SW480 (cell line): ENCODE measurements at places on chromosomes 2 and 18.

GRCh38 chr2:182015334-182016109, 29.9 kb downstream of the PPP1R1C start:
- no peak for DNase-seq

- no peak for DNase-seq
Observed at GRCh38 chr2:10873171-10873570, 38.6 kb upstream of the KCNF1 start.

- DNase-seq, result no peak
Observed at GRCh38 chr18:63292831-63293683, 26.5 kb downstream of the BCL2 start.

GRCh38 chr18:62033756-62034155, 140.9 kb upstream of the RNF152 start:
- no peak for DNase-seq

DNA sequence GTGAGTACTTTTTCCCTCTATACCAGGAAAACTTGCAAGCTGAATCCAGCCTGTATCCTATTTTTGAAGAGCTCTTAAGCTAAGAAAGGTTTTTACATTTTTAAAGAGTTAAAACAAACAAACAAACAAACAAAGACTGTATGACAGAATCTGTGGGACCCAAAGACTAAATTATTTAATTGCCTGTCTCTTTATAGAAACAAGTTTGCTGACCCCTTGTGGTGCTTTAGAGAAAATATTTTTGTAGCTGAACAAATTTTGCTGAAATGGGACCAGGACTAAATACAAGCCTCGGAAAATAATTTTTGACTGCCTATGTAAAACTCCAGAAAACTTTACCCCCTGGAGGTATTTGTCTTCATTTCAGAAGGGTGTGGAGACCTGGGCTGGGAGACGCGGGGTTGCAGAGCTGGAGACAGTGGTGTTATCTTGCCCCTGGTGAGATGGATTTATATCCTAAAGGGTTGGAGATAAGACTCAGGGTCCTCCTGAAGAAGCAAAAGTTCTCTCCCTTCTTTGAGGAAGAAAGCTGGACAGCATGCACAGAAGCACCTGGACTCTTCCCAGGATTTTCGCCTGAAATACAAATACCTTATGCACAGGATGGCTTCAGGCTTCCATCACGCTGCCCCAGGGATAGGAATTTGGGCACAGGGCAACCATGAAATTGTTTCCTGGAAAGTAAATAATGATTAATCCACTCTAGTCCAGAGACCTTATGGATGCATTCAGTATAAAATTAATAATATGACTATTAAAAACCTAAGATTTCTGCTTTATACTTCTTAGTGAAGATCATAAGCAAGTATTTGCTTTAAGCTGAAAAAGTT, 54.3 kb downstream of the TMX3 start:
- peak; percentile 33 for DNase-seq

GRCh38 chr2:128930101-128930500, 611.4 kb upstream of the HS6ST1 start:
- peak; percentile 4 for DNase-seq

DNA sequence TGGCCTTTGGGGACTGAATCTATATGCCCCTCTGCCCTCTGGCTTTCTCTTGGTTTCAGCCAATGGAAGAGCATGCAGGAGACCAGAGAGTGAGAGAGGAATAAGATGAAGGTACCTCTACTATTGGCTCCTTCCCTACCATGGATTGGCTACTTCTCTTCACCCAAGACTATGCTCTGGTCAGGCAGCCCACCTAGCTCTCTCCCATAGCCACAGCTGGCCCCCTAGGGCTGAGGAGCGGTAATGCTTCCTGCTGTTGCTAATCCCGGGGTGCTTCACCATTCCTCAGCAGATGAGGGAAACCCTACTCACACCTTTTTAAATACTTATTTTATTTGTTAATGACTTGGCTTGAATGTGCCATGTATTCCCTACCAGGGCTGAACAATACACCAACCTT, 142.4 kb downstream of the MREG start:
- DNase-seq, result peak; percentile 13

- DNase-seq, result no peak
Observed at GRCh38 chr18:77205769-77206168, 43.9 kb upstream of the GALR1 start.

DNA sequence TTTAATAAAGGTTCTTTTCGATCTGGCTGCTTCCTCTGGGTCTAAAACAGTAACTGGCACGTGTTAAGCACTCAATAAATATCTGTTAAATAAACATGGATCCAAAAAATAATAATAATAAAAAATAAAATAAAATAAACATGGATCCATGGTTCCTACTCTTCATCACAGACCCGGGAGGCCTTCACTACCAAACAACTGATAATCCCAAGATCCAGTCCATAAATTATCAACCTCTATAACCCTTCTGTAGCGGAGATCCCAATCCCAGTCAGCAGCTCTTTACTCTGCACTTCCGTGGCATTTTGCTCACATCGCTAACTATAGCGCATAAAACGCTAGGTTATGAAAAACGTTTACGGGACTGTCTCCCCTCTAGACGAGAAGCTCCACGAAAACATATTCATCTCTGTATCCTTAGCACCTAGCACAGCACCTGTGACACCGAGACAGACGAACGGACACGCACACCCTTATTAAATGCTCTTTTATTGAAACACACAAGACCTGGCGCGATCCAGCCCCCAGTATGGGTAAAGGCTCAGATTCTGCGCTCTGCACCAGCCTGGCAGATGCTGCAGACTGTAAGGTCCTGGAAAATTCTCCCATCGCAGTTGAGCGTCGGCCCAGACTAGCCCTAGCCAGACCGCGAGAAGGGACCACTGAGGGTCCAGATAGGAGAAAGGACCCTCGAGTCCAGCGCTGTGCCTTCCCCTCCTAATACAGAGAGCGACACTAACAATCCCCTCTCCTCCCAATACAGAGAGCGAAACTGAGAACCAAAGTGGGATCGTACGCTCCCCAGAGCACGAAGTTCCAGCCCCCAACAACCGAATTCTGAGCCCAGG, 770 bp downstream of the NBAS start:
- DNase-seq, result peak; percentile 42

DNA sequence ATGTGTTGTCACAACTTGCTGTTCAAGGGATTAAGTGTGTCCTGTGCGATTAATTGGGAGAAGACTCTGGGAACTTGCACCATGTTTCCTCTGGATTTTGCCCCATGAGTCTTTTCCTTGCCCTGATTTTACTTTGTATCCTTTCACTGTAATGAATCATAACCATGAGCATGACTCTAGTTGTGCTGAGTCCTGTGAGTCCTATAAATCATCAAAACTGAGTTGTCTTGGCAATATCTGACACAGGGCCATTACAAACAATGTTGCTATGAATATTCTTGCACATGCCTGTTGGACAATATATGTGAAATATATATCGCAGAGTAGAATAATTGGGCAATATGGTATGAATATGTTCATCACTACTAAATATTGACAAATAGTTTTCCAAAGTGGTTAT, 56.5 kb upstream of the COL5A2 start:
- no peak for DNase-seq

DNA sequence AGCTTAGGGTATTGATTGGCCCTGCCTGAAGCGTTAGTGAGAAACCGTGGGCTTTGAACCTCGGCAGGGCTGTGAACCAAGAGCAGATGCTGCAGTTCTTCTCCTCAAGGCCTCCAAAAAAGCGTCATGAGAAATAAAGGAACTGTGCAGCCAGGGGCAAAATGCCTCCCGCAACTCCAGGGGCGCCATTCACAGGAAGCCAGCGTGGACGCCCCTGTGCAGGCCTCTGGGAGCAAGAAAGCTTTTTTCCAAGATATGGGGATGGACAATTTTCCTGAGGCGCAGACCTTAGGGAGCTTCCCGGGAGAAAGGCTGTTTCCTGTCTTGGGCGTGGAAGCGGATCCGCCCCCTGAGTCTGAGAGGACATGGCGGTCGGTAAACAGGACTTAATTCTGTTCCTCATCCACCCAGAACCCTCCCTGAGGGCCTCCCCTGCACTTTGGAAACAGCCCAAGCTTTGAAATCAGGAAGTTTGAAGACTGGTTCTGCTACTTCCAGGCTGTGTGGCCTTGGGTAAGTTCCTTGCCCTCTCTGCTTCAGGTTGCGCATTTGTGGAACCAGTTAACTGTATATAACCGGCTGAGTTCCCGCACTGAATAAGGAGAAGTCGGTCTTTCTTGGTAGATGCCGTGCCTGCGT, 29.6 kb upstream of the CABLES1 start:
- DNase-seq, result no peak

GRCh38 chr2:241463276-241464135, 44.9 kb downstream of the STK25 start:
- no peak for DNase-seq

- no peak for DNase-seq
Observed at GRCh38 chr2:13584020-13584419, 867.3 kb downstream of the TRIB2 start.

DNA sequence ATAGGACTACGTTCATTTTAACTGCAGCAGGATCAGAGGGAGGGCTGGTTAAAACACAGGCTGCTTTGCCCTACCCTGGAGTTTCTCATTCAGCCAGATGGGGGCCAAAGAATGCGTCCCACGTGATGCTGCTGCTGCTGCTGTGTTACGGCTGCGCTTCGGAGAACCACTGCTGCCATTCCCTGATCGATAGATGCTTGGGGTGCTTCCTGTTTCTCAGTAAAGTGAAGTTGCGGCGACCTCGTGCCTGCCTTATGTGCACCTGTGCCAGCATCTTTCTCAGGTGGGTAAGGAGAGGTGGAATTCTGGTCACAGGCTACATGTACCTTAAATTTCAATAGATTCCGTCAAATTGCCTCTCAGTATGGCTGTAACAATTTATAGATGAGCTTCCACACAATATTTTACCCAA, 24.7 kb upstream of the TOGARAM2 start:
- no peak for DNase-seq

GRCh38 chr2:180006231-180006630, 866 bp downstream of the CWC22 start:
- no peak for DNase-seq

GRCh38 chr2:46962751-46963150, 47.1 kb upstream of the MCFD2 start:
- DNase-seq, result no peak

GRCh38 chr2:186623084-186623483, 33.2 kb downstream of the ITGAV start:
- no peak for DNase-seq

DNA sequence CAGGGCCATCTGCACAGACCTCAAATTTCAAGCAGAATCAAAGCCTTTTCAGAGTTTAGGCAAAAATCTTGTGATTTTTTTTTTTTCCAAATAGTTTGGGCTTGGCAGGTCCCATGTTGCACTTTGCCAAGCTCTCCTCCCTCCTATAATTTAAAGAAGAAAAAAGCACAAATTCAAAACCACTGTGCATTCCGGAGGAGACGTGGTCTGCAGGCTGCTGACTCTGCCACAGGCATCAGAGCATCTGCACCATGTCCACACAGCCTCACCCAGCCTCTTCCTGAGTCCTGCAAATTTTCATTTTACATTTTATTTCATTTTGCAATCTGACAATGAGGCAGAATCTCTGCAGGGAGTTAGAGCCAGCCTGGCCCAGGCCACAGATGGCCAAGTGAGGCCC, 15.7 kb upstream of the GPC1 start:
- no peak for DNase-seq

DNA sequence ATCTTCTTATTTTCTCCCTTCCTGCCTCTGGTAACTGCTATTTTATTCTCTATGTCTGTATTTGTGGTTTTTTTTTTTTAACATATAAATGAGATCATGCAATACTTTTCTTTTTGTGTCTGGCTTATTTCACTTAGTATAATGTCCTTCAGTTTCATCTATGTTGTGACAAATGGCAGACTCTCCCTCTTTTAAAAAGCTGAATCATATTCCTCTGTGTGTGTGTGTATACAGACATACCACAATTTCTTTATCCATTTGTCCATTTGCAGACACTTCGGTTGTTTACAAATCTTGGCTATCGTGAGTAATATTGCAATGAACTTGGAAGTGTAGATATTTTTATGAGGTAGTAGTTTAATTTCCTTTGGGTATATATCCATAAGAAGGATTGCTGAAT, 7.0 kb downstream of the GTF2A1L start:
- DNase-seq, result no peak

GRCh38 chr2:239311132-239312040, 89.4 kb downstream of the HDAC4 start:
- DNase-seq, result no peak

DNA sequence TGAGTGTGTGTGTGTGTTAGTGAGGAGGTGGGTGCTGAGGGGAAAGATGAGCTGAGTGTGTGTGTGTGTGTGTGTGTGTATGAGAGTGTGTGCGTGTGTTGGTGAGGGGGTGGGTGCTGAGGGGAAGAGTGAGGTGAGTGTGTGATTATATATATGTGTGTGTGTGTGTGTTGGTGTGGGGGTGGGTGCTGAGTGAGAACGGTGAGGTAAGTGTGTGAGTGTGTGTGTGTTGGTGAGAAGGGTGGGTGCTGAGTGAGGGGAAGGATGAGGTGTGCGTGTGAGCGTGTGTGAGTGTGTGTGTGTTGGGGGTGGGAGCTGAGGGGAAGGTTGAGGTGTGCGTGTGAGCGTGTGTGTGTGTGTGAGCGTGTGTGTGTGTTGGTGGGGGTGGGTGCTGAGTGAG, 322.0 kb upstream of the NT5C1B start:
- DNase-seq, result no peak

DNA sequence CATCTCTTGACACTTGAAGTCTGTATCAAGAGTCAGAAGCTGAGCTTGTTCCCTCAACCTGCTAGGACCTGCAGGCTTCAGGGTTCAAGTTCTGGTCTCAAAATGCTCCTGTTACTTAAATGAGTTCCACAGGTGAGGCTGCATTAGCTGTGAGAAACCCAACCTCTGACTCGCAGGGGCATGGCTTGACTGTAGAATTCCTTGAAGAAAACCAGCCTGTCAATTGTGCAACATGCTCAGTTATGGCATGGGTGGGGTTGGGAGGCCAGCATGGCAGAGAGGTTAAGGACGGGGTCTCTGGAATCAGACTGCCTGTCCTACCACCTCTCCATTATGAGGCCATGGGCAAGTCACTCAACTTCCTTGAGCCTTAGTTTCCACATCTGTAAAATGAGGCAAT, 235.8 kb downstream of the EN1 start:
- no peak for DNase-seq

DNA sequence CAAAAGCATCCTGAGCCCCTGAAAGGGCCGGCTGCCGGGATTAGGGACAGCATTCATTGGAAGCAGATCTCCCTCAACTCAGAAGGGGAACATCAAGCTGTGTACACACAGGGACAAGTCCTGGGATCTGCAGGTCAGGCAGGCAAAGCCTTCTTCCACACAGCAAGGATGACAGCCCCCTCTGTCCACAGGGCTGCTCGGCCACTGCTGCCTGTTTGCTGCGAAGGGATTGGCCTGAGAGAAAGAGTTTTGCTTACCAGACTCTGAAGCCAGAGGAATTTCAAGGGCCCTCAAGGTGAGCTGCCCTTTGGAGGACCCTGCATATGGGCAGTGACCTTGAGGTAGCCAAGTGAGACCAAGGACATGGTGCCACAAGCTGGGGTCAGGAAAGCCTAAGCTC, 11.1 kb downstream of the ZBTB7C start:
- DNase-seq, result no peak

GRCh38 chr2:33437297-33437696, 39.2 kb upstream of the RASGRP3 start:
- DNase-seq, result no peak

DNA sequence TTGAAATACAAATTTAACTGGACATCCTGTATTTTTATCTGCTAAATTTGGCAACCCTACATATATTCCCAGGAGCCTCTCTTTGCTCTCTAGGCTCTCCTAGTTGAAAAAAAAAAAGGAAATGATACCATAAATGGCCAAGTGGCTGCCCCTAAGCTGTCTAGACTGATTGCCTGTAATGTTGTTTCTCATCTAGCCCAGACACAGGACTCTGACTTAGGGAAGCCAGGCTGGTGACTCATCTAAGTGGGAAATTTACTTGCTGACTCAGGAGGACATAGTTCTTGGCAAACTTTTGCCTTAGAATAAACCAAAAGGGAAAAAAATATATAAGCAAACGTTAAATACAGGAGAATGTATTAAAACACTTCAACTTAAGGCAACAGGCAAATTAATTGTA, 14.6 kb upstream of the ITGAV start:
- DNase-seq, result peak; percentile 74
